ENCODE measurements at places on chromosomes 2 and 18. TPM values are rescaled to one million over a fixed set of nuclear protein-coding genes. Genes with fewer than 3 reads are reported as not detected.

- peak; percentile 11 for DNase-seq
Measured at GRCh38 chr2:190216829-190217228, 102.8 kb downstream of the HIBCH start.

MAP4K4 gene
- total RNA-seq, result 62.3 TPM

GRCh38 chr2:183149489-183149888 lies 25.2 kb downstream of the NUP35 start:
- DNase-seq, result peak; percentile 75

DNA sequence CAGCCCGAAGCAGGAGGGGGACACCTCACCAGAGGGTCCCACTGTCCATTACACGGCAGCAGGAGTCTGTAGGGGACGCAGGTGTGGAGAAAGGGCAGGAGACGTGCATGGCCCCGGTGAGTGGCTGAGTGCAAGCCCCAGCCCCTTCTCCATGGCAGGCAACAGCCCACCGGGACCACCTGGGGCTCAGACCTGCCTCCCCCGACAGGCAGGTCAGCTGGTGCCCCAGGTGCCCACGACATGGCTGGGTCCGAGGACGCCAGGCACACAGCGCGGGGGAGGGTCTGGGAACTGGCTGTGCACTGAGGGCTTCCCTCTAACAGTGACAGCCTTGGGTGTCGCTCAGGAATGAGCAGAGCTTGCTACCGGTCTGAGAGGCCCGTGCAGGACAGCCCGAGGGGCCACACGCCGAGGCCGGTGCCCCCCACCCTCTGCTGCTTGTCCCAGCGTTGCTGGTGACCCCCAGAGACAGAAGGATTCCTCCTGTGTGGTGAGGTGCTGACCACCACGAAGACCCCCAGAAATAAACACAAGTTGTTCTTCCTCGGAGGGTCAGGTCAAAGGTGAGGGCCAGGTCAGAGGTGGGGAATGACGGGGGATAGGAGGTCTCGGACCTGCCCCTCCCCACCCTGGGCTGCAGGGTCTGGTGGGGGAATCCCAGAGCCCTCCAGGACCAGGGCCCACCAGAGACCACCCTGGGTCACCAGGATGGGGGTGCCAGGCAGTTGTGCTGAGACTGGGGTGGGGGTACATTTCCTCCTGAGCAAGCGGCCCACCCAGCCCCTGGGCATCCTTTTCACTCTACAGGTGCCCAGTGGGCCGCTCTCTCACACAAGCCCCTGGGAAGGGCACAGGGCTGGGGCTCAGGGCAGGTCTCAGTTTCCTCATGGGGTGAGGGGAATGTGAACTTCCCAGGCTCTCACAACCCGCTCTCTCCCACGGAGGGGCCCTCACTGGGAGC lies 50.6 kb downstream of the SLC66A2 start:
- DNase-seq, result no peak

All from muscle of leg (tissue), 16 donors.